ENCODE measurements at places on chromosomes 7 and 10.

GRCh38 chr7:98233219-98234070 lies 18.6 kb downstream of the TECPR1 start:
- DNase-seq, result no peak

GRCh38 chr7:17502213-17503060 lies 204.0 kb downstream of the AHR start:
- DNase-seq, result no peak

- no peak for DNase-seq
Measured at GRCh38 chr7:150367677-150368095, 936 bp upstream of the REPIN1 start.

GRCh38 chr7:134943785-134944400 lies 42.4 kb upstream of the AGBL3 start:
- no peak for DNase-seq

GRCh38 chr10:114908896-114909295 lies 29.1 kb upstream of the TRUB1 start:
- DNase-seq, result no peak

DNA sequence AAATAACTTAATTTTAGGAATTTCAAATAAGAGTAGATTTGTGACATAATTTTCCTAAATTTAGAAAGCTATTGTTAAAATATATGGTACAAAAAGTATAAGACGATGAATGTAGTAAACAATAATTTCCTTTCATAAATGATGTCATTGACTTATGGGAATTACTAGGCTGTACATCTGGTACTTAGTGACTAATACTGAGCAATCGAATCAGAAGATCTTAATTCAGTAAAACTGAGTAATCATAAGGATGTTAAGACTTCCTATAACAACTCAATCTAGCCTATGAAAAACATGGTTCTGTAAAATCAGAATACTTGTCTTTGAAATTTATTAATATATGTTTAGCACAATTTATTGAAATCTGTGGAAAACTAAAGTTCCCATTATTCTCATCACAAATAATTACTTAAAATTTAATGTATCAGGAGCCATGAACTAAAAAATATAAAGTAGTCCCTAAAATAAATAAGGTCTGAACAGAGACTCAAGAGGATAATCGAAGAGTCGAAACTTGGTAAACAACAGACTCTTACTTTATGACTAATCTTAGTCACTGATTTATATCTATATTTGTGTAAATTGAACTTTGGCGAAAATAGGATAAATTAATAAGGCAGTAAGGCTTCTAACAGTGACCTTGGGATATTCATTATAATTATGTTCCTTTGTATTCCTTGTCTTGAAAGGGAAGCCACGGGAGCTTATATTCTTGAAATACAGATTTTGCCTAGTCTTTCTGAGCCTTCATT lies 142.1 kb downstream of the HGF start:
- DNase-seq, result no peak

- no peak for DNase-seq
Measured at GRCh38 chr10:1120306-1120705, 64.1 kb downstream of the WDR37 start.

DNA sequence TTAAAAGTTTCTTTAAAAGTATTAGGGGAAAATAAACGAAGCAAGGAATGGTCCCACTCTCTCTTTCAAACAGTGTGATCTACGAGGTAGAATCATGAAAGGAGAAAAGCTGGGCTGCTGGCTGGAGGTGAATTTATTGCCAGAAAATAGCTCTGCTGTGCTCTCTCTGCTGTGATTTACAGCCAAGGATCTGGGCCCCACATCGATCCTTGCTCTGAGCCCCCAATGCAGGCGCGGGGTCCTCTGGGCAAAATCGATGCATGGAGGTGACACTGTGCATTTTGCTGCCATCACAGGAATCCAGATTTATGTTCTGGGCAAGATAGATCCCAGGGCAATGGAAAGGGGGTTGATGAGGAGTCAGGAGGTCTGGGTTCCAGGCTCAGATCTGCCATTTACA lies 91.0 kb upstream of the GPR26 start:
- no peak for DNase-seq

GRCh38 chr7:73717991-73718405 lies 1.5 kb downstream of the STX1A start:
- DNase-seq, result peak; percentile 50

- no peak for DNase-seq
Measured at GRCh38 chr7:106462914-106463482, 178.2 kb upstream of the NAMPT start.

DNA sequence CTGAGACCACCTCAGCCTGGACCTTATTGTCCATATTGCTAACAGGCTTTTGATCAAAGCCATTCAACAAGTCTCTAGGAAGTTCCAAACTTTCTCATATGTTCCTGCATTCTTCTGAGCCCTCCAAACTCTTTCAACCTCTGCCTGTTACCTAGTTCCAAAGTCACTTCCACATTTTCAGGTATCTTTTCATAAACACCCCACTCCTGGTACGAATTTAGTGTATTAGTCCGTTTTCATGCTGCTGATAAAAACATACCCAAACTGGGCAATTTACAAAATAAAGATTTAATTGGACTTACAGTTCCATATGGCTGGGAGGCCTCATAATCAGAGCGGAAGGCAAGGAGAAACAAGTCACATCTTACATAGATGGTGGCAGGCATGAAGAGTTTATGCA lies 836.8 kb downstream of the SORCS1 start:
- no peak for DNase-seq

DNA sequence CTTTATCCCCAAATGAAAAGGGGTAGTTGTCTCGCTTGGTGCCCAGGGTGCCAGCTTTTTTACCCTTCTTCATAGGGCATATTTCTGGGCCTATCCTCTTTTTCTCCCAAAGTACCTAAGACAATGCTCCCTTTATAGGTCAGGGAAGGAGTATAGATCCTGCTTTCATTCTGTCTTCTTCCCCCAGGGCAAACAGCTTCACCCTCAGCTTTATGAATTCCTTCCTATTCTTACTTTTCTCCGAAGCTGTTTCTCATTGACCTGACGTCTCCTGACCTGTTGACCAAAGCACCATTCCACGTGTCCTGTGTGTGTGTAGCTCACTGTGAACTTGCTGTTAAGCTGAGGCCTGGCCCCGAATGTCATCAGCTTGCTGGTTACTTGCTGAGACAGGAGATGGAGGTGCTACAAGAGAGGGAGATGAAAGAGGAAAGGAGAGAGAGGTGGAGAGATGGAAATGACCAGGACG lies 48.9 kb downstream of the PYROXD2 start:
- no peak for DNase-seq

DNA sequence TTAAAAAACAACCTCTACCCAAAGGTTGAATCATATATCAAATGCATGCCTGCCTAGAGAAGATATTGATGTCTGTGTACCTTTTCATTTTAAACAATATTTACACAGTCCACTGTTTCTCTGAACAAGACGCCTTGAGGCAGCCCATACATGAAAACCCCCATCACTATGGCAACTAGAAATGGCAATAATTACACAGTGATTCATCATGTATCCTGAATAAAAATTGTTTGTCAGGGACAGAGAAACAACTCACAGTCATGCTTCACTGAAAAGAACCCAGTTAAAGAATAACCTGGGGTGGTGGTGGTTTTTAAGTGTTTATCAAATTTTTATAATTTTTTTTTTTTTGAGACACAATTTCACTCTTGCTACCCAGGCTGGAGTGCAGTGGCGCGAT lies 19.7 kb downstream of the DNAJC12 start:
- no peak for DNase-seq

DNA sequence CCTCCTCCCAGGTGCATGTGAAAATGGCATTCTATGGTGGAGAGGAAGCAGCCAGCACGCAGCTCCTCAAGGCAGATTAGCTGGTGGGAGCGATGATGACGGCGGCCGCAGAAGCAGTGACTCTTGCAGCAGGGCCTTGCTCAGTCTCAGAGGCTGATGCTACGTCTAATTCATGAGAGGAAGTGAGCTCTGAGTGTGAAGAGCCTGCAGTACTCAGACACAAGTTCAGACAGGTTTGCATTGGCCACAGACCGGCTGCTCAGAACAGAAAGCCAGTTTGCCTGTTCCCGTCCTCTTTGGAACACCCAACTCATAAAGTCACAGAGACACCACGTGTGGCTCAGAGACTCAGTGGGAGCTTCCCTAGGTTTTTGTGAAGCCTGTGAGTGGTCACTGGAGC lies 136.5 kb downstream of the ADARB2 start:
- no peak for DNase-seq

GRCh38 chr7:86049910-86050309 lies 593.8 kb upstream of the GRM3 start:
- no peak for DNase-seq

- no peak for DNase-seq
Measured at GRCh38 chr7:24951441-24951980, 28.5 kb downstream of the OSBPL3 start.

DNA sequence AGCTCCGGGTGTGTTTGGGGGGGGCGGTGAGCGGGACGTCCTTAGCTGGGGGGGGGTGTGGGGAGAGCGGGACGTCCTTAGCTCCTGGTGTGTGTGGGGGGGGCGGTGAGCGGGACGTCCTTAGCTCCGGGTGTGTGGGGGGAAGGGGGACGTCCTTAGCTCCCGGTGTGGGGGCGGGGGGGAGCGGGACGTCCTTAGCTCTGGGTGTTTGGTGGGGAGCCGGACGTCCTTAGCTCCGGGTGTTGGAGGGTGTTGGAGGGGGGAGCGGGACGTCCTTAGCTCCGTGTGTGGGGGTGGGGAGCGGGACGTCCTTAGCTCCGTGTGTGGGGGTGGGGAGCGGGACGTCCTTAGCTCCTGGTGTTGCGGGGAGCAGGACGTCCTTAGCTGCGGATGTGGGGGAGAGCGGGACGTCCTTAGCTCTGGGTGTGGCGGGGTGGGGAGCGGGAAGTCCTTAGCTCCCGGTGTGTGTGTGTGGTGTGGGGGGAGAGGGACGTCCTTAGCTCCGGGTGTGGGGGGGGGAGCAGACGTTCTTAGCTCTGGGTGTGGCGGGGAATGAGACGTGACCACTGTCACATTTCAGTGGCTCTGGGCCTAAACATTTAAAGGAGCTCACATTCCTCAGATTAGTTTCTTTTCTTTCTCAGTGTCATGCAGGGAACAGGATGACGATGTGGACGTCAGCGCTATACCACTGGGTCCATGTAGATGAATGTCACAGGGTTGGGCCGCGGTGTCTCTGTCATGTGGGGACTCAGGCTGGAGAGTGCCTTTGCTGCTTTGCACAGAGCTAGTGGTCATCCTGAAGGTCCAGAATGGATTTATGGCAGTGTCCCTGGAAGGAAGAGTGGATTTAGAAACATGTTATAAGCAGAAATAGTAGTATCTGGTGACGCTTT lies 7.5 kb downstream of the DYNC2I1 start:
- DNase-seq, result peak; percentile 12

GRCh38 chr10:21494191-21495001 lies 31.1 kb downstream of the SKIDA1 start:
- DNase-seq, result no peak

GRCh38 chr7:28732071-28732869 lies 225.9 kb downstream of the TRIL start:
- DNase-seq, result no peak
